Adrenal gland (tissue), 19 donors: ENCODE measurements at places on chromosomes 4 and X.

DNA sequence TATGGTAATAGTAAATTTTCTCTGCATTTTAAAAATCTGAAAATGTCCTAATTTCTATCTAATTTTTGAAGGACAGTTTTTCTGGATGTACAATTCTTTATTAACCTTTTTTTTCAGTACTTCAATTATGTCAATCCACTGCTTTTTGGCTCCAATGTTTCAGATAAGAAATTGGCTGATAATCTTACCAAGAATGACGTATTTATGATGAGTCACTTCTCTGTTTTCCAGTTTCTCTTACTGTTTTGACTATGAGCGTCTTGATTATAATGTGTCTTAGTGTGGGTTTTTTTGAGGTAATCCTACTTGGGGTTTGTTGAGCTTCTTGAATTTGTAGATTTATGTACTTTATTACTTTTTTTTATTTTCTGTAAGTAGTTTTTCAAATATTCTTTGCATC, 47.2 kb downstream of the UGT2B11 start:
- DNase-seq, result no peak
- H3K27me3 ChIP-seq, result no peaks in the 10 kb centered on the region
- no peak overlapping the region for H3K27ac ChIP-seq

DNA sequence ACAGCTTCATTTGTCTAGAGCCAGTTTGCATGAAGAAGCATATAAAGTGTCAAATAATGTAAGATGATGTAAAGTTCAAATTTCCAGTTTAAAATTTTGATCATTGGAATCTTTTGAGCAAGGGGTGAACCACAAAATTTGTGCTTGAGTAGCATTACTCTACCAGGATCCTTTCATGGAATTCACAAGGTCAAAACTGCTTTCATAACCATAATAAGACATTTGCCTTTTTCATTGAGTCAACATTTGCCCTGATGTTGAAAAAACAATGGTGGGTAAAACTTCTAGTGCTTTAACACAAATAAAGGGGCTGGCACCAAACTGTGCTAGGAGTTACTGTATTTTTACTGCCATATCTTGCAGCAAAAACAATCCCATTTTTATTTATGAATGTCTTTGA, 142.2 kb downstream of the GLRA3 start:
- H3K4me3 ChIP-seq, result no peak overlapping the region
- H3K4me1 ChIP-seq, result peaks cover 4% of the 10 kb centered on the region
- H3K36me3 ChIP-seq, result no peaks in the 10 kb centered on the region
- no peak overlapping the region for H3K27ac ChIP-seq

DNA sequence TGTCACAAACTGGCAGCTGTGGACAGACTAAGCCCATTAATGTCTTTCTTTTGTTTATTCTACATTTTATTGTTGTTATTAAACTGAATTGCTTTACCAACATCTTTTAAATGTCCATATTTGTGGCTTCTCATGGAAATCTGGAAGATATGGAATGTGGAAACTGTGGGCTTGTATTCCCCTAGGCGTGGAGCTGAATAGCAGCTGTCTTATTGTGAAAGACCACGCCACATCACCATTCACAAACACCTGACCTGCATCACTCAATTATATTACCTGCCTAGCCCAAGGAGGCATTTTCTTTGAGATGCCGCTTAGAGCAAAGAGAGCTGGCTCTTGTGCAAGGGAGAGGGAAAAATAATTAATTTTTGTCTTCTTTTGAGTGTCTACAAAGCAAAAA, 96.9 kb upstream of the GPRIN3 start:
- no peaks in the 10 kb centered on the region for H3K36me3 ChIP-seq
- no peak overlapping the region for H3K4me3 ChIP-seq
- no peaks in the 10 kb centered on the region for H3K4me1 ChIP-seq

DNA sequence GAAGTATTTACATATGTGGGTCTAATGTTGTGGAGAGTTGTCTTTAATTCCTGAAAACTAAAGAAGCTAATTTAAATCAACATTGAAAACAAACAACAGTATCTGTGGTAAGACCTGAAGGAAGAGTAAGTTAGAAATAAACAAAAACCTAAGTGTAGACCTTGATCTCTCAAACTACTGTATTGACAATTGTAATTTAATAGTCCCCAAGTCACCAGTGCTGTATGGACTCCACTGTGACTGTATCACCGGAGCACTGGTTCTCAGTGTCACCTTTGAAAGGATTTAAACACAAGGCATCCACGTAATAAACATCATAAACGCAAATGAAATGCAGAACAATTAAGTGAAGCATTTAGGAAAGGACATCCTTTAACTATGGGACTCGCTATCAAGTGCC, 46.4 kb downstream of the OCRL start:
- no peak for DNase-seq
- H3K4me1 ChIP-seq, result no peaks in the 10 kb centered on the region
- no peak overlapping the region for H3K27ac ChIP-seq
- no peaks in the 10 kb centered on the region for H3K36me3 ChIP-seq

GRCh38 chr4:8853249-8853648, 18.4 kb downstream of the HMX1 start:
- H3K4me3 ChIP-seq, result no peak overlapping the region
- H3K27me3 ChIP-seq, result peaks cover 63% of the 10 kb centered on the region
- no peak overlapping the region for H3K27ac ChIP-seq

DNA sequence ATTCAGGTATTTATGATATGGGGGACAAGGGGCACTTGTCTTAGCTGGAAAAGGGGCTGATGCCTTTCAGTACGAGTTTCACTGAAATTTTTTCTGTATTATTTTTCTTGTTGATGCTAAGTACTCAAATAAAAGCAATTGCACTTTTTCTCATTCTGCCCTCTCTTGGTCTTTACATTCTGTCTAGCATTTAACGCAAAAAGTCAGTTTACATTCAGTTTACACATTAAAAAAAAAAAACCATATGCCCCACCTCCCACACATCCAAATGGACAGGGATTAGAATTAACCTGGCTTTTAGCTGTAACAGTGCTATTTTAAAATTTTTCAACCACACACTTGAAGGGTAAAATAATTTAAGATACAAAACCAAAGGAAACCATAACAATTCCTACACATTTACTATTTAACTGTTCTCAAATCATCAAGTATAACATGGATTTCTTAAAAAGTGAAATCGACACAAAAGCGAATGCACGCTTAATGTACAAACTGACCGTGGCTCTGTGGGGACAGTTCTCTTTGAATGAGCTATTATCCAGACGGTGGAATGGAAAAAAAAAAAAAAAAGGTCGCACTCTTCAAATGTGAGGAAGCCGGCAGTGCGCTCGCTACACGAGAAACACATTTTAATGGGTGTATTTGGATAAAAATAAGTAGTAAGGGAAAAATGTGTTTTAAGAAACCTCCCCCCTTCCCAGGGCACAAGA, 1.4 kb downstream of the AMMECR1 start:
- no peak for DNase-seq
- H3K4me3 ChIP-seq, result peak overlapping the region; percentile 33
- no peaks in the 10 kb centered on the region for H3K27me3 ChIP-seq
- no peaks in the 10 kb centered on the region for H3K4me1 ChIP-seq
- H3K36me3 ChIP-seq, result no peaks in the 10 kb centered on the region
